Fibroblast of lung (primary cell): ENCODE measurements at places on chromosomes 1 and 21.

DNA sequence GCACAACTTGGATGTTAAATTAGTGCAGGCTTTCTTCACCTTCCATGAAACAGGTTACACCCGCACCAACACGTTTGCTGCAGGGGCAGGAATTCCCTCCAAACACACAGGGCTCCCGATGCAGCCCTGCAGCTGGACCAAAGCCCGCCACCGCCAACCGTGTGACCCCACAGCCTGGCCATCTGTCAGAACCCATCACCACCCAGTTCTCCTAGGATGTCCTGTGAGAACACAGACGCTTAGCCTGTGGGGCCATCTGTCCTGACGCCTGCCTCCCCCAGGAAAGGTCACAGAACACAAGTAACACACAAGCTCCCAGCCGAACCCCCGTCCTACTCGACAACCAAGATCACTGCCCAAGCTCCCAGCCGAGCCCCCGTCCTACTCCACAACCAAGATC lies 108.1 kb downstream of the NPHP4 start:
- no peak for DNase-seq

- DNase-seq = no peak
Measured at GRCh38 chr1:6498576-6499111, 7.2 kb upstream of the PLEKHG5 start.

DNA sequence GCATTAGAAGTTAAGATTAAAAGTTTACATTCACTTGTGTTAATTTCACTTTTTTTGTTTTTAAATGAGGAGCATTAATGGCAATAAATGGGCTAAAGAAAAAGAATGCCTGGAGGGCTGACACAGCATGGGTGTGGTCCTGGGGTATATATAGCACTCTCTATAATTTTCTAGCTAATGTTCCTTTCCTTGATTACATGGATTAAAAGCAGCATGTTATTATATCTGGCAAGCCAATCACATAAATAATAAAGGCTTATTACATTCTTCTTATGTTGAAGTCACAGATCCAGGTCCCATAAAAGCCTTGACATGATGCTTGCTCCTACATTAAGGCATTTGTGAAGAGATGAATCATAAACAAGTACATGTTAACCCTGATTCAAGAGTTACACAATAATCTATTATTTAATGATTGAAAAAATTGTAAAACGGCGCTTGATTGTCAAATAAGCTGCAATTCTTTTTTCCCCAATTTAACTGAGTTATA lies 91.4 kb downstream of the LYPLAL1 start:
- no peak for DNase-seq

DNA sequence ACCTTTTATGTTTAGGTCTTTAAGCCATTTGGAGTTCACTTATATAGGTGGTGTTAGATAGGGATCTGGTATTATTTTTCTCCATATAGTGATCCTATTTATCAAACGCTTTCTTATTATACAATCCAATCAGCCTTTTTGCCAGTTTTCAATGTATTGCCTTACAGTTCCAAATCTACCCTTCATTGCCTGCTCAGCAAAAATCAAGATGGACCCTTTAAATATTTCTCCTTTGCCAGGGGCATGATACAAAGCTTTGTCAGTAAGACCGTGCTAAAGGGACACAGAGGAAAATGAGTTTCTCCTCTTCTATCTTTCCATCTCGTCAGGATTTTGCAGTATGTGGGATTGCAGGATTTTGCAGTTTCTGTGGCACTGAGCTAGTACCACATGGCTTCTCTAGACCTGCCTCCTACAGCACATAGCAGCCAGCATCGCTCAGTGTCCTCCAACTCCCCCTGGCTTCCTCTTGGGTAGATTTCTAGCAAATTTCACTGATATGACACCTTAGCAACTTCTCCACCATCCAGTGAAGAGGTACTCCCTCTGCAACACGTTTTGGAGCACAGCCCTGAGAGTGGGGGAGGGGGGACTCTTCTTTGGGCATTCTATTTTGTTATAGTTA lies 22.5 kb upstream of the CAP1 start:
- no peak for DNase-seq

- DNase-seq = no peak
Measured at GRCh38 chr1:167717351-167717750, 4.4 kb upstream of the MPZL1 start.

DNA sequence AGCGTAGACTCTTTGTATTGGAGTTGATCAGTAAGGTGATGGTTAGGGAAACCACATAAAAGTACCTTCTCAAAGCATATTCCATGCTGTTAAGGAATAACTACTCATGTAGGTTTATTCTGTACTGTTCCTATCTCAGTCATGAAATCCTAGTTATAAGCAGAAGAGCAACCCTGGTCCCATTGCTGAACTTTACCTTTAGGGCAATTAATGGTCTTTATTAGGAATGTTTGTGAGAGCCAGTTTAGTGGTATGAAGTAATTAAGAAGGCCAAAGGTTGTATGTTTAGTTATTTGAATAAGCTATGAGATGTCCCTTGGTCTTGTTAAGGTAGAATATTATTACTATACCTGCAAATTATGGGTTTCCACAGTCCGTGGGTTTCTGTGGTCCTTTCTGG lies 44.0 kb downstream of the ACP6 start:
- DNase-seq = no peak

DNA sequence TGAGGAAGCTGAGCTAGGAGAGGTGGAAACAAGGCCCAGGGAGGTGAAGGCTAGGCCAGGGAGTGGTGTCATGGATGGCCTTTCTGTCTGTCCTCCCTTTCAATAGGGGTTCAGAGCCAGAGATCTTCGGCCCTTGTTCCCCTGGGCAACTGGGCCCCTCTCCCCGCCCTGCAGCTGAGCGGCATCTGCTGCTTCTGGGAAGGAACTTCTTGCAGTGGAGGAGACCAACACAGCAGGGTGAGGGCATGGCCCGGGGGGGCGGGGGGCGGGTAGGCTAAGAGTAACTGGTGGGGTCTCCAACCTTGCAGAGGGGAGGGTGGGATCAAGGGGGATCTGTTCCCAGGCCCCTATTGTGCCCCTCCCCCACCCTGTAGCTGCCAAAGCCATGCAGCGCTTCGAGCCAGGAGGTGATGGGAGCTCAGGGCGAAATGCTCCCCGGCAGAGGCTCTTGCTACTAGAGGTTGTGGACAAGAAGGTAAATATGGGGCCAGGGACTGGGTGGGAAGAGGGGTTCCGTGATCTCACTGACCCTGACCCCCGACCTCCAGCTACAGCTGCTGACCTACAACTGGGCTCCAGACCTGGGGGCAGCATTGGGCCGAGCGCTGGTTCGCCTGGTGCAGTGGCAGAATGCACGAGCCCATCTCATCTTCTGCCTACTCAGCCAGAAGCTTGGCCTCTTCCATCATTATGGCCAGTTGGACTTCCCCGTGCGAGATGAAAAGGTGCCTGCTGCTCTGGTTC lies 11.7 kb downstream of the HYI start:
- DNase-seq = no peak

DNA sequence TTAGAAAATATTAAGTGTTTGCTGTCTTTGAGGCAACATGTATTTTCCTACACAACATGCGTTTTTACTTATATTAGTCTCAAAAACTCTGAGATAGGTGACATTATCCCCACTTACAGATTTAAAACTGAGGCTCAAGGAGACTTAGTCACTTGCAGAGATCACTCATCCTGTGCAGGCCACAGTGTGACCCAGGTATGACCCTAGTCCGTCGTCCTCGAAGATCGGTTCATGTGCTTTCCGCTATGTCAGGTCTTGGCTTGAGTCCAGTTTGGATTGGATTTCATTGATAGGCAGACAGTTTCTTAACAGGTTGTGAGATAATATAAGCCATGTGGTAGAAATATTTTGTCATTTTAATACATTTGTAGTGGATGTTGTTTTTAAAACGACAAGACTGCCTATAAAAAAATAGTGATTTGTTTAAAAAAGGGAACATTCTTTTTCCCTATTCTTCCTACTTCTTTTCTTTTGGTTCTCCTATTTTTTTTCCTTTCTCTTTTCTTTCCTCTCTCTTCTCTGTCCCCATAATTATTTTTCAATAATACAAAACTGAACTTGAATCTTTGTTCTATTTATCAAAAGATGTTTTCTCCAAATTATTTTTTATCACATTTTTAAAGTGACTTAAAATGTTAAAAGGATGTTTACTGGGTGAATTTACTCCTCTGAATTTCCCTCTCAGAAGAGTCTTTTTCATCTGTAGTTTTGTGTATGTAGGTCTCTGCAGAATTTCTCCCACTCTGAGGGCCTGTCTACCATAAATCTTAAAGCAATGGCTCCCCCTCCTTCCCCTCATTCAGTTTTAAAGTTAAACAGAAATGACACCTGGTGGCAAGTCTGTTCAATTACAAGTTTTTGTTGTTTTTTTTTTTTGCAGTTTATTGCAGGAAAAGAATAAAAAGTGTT lies 81.8 kb downstream of the PHTF1 start:
- DNase-seq = peak; percentile 71
